Stimulated activated CD4-positive, alpha-beta T cell treated with anti-CD3 and anti-CD28 coated beads, TNF-alpha, amount 100 ng/mL, for 24 hours (primary cell): ENCODE measurements at places on chromosomes 2 and 18.

DNA sequence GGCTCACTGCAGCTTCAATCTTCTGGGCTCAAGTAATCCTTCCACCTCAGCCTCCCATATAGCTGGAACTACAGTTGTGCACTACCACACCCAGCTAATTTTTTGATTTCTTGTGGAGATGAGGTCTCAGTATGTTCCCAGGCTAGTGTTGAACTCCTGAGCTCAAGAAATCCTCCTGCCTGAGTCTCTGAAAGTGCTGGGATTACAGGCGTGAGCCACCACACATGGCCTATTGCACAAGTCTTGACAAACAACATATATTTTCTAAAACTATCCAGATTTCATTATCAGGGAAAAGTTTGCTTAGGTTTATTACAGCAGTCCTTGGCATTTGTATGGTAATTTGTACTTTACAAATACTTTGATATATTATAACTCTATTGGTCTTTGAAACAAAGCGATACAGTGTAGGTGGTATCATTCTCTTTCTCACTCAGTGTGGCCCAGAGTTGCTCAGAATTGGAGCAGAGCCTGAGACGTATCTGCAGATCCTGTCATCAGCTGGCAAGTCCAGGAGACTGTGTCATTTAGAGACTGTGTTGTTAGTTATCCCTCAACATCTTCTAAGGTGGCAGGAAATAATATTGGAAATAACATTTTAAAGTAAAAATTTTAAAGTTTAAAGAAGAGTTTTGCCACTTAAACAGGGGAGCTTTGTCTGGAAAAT is 41.4 kb downstream of the PDK1 start:
- no peak for DNase-seq

GRCh38 chr18:24306201-24306600 is 91.4 kb downstream of the OSBPL1A start:
- DNase-seq, result no peak

DNA sequence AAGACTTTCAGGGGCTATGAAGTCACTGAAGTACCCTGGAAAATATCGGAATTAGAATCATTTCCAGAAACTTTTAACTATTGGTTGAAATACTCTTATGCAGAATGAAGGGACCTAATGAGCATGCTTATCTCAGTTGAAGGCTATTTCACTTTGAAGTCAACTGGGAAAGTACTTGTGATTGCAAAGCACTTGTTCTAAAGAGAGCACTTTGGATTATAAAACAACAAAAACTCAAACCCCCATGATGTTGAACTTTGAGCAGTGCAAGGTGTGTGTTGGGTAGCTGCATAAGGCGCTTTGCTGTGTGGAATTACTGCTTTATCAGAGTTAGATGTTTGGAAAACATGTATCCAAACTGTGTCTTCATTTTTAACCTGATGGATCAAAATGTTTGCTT is 12.0 kb upstream of the MGAT5 start:
- DNase-seq, result no peak

DNA sequence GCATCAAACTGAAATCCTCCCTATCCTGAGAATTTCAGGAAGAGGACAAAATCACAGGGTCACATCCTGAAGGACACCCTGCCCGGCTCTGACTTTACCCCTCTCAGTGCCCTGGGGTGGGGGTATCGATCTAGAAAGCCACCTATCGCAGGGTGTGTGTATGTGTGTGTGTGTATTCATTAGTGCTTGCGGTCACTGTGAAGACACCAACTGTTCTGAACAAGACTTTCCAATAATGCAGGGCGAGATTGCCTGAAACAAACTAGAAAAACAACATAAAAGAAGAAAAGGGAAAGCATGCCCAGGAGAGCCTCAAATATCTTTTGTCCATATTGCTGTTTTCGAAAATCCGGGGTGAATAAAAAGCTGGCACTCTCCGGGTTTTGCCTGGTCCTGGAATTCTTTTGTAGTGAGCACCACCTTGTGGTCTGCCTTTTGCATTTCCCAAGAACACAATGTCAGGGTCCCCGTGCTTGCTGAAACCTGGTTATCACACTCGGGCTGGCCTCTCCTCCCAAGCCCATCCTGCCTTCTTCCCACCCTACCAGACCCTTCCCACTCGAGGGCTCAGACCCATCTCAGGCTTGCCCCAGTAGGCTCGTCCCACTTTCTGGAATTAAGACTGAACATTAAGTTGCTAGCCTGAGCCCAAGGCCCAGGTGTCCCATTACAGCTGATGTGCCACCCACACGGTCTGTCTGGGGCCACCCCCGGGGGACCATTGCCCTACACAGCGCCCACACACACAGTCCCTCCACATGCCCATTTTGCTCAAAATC is 25.0 kb upstream of the COPS8 start:
- DNase-seq, result no peak

GRCh38 chr2:66755974-66756373 is 321.0 kb downstream of the MEIS1 start:
- DNase-seq, result no peak

GRCh38 chr18:23857756-23858155 is 156.8 kb upstream of the TTC39C start:
- DNase-seq, result no peak

DNA sequence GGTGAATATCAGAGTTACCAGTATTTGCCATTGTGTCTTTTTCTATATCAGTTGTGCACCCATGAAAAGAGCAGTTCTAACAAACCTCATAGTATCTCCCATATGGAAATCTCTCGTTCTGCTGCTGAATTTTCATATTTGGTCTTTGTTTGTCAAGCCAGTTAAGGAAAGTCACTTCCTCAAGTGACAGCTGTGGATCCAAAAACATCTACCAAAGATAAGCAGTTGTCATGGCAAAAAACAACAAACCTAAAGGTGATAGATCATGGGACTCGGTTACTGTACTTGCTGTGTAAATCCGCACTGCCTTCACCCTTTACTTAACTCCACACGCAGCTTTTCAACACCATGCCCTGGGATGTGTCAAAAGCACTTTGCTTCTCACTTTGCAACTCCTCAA is 17.3 kb downstream of the BMP10 start:
- no peak for DNase-seq

DNA sequence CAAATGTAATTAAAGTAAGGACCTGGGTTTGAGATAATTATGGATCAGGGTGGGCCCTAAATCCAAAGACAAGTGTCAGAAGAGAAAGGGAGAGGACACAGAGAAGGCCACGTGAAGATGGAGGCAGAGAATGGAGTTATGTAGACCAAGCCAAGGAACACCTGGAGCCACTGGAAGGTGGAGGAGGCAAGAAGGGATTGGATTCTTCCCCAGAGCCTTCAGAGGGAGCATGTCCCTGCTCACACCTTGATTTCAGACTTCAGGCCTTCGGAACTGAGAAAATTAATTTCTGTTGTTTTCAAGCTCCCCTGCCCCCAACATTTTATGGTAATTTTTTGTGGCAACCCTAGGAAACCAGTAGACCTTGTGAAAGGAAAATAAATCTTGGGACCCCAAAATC is 19.6 kb downstream of the CAPN14 start:
- no peak for DNase-seq

GRCh38 chr2:108869542-108869941 is 83.0 kb downstream of the CCDC138 start:
- DNase-seq, result no peak

GRCh38 chr18:74337155-74337911 is 21.7 kb downstream of the C18orf63 start:
- no peak for DNase-seq

DNA sequence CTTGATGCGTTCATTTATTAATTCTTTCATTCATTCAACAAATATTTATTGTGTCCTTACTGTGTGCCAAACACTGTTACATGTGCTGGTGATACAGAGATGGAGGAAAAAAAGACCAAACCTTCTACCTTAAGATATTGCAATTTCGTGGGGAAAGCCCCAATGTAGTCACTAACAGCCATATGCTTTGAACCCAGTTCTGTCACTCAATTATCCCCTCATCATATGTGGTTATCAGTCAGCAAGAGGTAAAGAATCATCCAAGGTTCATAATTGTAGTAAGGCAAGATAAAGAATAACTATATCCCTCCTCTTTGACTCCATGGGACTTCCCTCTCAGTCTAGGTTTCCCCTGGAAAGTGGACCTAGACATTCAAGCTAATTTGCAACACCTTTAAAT is 1185.6 kb upstream of the CELF4 start:
- DNase-seq, result no peak

GRCh38 chr2:24245986-24246776 is 71.3 kb downstream of the FAM228A start:
- no peak for DNase-seq
